ENCODE measurements at places on chromosomes 1 and 21.

GRCh38 chr1:39676948-39677548 is 5.1 kb upstream of the NT5C1A start:
- DNase-seq: no peak

- DNase-seq: no peak
These were observed 105.5 kb upstream of the SPAG17 start for GRCh38 chr1:118290571-118290970.

GRCh38 chr1:6547301-6547700 is 7.0 kb downstream of the NOL9 start:
- no peak for DNase-seq

DNA sequence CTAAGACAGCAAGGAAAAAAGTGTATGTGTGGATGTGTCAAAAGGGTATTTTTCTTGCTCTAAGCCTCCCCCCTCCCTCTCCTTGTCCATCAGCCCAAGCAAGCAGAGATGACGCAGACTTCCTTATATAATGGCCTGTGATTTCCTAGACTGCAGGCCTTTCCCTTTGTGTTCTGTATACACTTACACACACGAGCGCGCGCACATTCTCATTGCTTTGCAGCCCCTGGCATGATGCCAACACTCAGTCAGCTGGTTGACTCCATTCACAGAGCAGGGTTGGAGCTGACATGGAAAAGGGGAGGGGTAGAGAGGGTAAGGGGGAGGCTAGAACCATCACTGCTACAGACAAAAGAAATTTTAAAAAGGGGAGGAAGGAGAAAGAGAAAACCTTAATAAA is 41.8 kb downstream of the GATAD2B start:
- peak; percentile 52 for DNase-seq

DNA sequence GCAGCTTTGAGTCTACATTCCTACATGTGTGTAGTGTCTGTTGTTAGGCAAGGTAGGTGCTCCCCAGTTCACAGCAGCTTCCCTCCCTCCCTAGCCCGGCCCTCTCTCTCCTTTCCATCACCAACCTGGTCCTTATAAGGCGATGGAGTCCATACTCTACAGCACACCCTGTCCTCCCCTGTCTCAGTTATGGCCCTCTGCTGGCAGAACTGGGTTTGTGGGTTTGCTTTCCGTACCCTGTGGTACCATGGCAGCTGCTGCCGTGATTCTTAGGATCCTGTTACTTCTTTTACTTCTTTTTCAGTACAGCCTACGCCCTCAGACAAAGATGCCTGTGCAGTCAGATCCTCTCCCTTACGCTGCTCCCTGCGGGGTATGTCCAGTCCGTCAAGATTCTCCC is 31.7 kb downstream of the AK5 start:
- peak; percentile 40 for DNase-seq

DNA sequence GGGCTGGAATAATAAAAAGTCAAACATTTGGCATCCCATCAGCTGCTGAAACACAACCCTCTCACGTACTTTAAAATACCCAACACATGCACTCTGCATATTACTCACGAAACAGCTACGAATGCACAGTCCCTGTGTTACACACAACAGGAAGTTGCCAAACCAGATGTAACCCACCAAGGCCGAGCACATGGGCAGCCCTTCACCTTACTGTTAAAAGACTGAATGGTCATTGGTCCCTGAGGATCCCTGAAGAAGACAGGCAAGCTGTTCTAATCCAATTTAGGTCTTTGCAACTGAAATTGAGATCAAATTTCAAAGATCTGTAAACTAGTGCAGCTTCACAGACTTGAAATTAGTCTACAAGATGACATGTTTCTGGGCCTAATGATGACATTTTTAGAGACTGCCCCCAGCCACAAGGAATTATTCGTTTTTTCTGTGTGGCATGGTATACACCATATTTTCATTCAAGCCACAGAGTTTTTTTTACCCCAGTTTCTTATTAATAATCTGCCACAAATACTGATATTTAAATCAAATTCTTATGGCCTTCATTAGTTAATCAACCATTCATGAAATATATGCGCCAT is 25.6 kb upstream of the IER5 start:
- DNase-seq: no peak

DNA sequence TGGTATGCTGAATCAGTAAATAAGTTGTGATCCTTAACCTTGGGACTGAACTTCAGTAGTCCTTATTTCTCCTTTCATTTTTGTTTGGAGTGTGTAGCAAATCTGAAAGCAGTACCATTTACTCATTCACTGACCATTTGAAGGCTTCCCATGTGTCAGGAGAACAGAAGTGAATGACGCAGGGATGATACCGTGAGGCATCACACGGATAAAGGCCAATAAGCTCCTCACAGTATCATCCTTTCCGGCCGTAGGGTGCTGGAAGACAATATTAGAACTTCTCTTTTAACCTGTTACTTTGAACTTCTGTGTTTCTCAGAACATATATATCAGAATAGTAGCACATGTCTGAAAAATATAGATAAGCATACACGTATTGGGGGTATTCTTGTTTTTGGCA is 21.3 kb downstream of the BACH1 start:
- no peak for DNase-seq

DNA sequence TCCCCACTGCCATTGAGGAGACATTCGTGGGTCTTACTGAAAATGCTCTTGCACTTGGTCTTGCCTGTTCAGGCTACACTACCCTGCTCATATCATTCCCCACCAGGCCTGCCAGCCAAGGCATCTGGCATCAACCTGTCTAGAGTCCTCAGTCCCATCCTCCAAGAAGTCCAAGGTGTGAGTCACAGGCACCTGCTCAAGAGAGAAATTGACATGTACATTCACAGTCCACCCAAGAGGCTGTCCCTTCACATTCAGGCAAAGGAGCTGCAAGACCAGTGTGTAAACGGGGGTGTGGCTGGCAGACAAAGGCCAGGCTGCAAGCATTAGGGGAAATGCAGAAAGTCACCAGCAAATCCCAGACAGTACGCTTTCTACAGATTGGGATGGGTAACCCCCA is 13.1 kb upstream of the PLA2G2C start:
- no peak for DNase-seq

DNA sequence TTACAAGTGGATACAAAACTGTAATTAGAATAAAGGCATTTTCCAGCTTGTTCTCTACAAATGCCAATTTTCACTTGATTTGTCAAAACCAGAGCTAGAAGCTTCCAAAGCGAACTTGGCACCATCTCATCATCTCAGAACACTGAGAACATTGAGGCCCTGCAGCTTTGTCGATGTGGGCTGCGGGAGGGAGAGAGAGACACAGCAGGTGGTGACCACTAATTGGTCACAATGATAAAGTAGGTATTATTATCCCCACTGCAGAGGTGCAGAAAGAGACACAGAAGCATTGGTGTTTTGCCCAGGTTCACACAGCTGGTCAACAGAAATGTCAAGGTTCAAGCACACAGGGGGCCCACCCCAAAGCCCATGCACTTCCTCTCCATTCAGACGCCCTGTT is 72.2 kb upstream of the KRTAP19-8 start:
- DNase-seq: no peak

- peak; percentile 90 for DNase-seq
These were observed 9.4 kb downstream of the EPHA2 start for GRCh38 chr1:16146279-16147155.

GRCh38 chr1:236201786-236202185 is 59.4 kb downstream of the GPR137B start:
- DNase-seq: no peak

GRCh38 chr21:34592120-34592955 is 22.6 kb downstream of the RCAN1 start:
- DNase-seq: no peak

- no peak for DNase-seq
These were observed 184.5 kb downstream of the RGS7 start for GRCh38 chr1:241172486-241172885.

GRCh38 chr1:50497007-50497406 is 73.8 kb upstream of the DMRTA2 start:
- DNase-seq: no peak

DNA sequence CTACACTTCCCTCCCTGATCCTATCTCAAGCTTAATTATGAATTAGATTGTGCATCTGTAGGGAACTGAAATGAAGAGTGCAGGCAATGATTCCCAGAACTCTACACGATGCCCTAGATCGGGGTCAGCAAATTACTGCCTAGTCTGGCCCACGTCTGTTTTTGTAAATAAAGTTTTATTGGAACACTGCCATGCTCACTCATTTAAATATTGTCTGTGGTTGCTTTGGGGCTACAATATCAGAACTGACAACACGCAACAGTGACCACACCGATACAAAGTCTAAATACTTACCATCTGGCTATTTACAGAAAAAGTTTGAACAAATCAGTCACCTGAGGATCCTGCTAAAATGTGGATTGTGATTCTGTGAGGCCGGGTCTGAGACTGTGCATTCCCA is 74.1 kb downstream of the PGBD5 start:
- no peak for DNase-seq

DNA sequence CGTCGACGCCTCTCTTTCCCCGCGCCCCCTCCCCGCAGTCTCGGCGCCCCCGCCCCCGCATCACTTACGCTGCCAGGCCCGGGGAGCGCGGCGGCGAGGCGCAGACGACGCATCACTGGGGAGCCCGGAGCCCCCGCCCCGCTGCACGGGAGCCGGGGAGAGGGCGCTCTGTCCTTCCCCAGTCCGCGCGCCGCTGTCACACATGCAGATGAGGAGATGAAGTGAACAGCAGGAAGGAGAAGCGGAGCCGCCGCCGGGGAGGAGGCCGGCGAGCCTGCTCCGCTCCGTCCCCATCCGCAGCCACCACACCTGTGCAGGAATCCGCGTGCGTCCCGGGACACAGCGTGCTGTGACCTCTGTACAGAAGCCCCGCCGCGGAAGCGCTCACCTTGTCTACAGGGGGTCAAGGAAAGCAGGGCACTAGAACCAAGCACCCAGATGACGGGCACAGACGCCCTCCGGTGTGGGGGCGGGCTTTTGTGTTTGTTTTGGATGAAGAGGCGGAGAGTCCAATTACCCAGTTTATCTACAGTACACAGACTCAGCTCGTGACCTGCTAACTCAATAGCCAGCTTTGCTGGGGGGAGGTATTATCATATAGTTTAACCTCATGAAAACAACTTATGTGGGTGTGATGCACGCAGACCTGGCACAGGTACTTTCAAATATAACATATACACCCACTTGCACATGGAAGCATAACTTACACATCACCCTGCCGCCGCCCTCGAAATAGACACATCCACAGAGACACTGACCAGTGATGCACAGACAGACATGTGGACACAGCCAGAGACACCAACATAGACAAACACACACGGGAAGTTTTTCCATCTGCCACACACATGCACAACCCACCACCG is 12.4 kb downstream of the KLHDC8A start:
- DNase-seq: peak; percentile 59

DNA sequence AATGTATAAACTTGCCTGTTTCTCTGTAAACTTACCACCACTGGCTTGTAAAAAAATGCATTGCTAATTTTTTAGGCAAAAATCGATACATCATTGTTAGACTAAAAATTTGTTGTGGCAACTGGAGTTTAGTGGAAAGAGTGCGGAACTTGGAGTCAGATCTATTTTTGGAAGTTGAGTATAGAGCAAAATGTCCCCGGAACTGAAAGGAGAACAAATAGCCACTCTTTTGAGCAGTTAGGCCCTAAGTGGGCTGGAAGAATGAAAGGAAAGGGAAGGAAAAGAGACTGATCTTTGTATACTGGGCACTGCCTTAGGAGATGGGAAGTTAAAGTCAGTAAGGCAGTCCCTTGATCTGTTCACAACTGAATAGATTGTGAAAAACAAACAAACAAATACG is 30.2 kb downstream of the OPTC start:
- no peak for DNase-seq

- no peak for DNase-seq
These were observed 109.7 kb downstream of the TGFBR3 start for GRCh38 chr1:91776068-91776794.

DNA sequence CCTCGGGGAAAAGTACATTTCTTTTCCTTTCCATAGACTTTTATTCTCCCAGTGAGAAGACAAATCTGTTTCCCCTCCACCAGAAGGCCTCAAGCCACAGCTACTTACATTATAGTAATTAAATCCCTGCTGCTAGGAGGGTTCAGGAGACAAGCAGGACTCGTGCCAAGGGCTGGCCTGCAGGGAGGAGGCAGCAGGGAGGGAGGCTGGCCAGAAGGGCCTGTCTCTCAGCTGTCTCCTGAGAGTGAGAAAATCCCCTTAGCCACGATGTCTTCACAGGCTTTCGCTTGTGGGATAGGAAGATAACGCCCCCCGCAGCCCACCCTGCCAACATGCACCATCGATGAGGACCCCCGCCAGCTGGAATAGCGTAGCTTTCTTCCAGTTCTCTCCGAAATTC is 14.0 kb downstream of the KCNN3 start:
- DNase-seq: no peak

DNA sequence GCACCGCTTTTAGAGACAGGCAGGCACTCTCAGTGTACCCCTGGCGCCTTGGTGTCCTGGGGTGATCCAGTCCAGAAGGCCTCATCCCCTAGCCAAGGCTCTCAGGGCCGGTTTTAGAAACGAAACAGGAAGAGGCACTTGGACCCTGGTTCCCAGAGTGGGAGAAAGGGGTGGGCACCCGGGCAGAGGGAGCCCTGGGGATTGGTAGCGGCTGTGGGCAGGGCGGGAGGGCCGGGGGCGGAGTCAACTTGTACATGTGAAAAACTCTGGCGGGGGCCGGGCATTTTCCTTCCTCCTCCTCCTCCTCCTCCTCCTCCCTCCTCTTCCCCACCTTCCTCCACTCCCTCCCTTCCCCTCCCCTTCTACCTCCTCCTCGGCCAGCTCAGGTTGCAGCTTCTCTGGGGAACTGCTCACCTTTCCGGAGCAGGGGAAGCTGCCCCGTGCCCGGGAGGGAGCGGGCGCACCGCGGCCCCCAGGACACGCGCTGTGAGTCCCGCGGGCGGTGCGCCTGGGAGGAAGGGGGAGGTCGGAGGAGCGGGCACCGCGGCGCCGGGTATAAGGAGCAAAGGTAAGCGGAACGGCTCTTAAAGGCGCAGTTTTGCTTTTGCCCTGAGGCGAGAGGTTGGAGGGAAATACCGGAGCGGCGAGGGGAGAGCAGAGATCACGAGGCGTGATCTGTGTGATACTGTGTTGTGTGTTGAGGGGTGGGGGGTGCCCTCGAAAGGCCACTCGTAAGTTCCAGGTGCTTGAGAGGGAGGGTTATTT is at the start of gene CDK18:
CDK18 (plus strand) TSS at position 359 of the 765 bp plus-strand sequence. CDS start 18,499 bp downstream, outside the sequence.
- DNase-seq: peak; percentile 78

DNA sequence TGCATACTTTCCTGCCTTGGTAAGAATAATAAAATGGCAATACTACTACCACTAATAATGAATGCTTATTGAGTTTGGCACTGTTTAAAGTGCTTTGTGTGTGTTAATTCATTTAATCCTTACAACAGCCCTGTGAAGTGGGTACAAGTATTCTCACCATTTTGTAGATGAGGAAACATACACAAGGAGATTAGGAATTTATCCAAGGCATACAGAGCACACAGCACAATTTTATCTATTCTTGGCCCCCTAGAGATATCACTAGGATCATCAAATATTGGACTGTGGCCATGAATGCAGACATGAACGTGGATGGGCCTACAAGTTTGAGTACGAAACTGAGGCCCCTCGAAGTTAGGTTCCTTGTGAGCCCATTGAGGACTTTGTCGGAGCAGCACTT is 39.5 kb downstream of the TENT5C start:
- DNase-seq: no peak

DNA sequence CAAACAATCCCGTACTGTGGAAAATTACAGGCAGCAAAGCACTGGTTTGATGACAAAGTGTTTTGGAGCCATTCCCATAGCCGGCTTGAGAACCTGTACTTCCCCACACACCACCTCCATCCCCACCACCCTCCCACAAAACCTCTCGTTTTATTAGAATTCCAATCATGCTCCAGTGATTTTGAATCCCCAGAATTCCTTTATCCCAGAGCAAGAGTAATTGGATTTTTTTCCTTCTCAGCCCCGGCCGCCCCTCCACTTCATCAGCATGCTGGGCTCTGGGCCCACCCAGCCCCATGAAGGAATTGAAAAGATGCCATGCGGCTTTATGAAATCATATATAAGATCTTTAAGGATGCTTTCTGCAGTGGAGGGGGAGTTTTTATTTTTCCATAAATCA is 136.6 kb downstream of the OMA1 start:
- no peak for DNase-seq

Data from HepG2 (cell line).